ENCODE measurements at places on chromosomes 6 and 20. TPM values are rescaled to one million over a fixed set of nuclear protein-coding genes. Genes with fewer than 3 reads are reported as not detected.

TREML2 gene
- 6.9 TPM for total RNA-seq

- DNase-seq, result no peak
- no peaks in the 10 kb centered on the region for H3K27me3 ChIP-seq
- peaks cover 17% of the 10 kb centered on the region for H3K36me3 ChIP-seq
- H3K4me3 ChIP-seq, result no peak overlapping the region
- H3K4me1 ChIP-seq, result peaks cover 38% of the 10 kb centered on the region
These were observed 67.1 kb downstream of the GFOD1 start for GRCh38 chr6:13420269-13420668.

GRCh38 chr6:16154904-16155303, 26.0 kb downstream of the MYLIP start:
- no peak overlapping the region for H3K4me3 ChIP-seq
- no peaks in the 10 kb centered on the region for H3K4me1 ChIP-seq
- no peak overlapping the region for H3K27ac ChIP-seq
- no peaks in the 10 kb centered on the region for H3K27me3 ChIP-seq

GRCh38 chr6:111844376-111844775, 28.9 kb downstream of the FYN start:
- DNase-seq, result no peak
- H3K27me3 ChIP-seq, result no peaks in the 10 kb centered on the region
- peaks cover 17% of the 10 kb centered on the region for H3K4me1 ChIP-seq
- H3K36me3 ChIP-seq, result peaks cover 43% of the 10 kb centered on the region
- no peak overlapping the region for H3K27ac ChIP-seq
- H3K4me3 ChIP-seq, result no peak overlapping the region

TRIM40 gene
- not detected for total RNA-seq

ABHD12 gene
- total RNA-seq, result 17.0 TPM
